ENCODE measurements at places on chromosomes 2 and 18.

DNA sequence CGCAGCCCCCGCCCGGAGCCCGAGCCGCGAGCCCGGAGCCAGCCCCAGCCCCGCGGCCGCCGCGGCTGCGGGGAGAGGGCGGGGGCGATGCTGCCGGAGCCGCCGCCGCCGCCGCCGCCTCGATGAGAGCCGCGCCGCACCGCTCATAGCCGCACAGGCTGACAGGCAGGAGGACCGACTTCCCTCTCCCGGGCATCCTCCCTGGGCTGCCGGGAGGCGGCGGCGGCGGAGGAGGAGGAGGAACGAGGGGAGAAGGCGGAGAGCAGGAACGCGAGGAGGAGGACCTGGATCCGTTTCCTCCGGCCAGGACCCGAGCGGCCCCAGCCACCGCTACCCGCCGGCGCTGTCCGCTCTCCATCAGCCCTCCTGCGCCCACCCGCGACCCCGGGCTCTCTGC, 370 bp downstream of the KLHL29 start:
- no peak for DNase-seq

- DNase-seq, result no peak
Observed at GRCh38 chr2:39922679-39923405, 143.8 kb upstream of the THUMPD2 start.

DNA sequence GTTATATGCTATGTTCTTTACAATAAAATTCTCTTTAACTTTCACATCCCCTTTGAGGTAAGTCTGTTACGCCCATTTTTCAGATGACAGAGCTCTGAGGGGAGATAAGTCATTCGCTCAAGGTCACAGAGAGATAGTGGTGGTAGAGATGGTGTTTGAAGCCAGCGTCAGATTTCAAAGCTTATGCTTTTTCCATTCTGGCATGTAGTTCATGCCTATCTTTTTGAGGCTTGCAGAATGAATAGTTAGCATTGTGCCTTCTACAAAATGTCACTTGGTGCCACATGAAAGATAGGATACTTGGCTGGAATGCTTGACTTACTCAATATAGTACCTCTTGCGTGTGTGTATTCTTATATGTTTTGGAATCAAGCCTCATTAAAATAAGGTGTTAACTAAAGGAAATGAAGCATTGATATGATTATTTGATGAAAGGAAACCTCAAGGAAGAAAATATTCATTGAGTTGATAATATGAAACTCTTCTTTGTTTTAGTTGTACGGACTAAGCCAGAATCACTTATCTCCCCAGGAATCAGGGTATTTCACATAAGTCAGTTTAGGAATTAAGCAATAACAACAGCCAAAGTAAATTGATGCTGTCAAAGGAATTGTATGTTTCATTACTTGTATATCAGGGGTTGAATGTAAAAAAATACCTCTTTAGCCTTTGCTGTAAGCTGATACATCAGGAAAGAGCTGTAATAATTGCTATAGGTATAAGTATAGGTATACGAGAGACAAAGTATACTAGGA, 15.5 kb downstream of the SPATS2L start:
- DNase-seq, result no peak

DNA sequence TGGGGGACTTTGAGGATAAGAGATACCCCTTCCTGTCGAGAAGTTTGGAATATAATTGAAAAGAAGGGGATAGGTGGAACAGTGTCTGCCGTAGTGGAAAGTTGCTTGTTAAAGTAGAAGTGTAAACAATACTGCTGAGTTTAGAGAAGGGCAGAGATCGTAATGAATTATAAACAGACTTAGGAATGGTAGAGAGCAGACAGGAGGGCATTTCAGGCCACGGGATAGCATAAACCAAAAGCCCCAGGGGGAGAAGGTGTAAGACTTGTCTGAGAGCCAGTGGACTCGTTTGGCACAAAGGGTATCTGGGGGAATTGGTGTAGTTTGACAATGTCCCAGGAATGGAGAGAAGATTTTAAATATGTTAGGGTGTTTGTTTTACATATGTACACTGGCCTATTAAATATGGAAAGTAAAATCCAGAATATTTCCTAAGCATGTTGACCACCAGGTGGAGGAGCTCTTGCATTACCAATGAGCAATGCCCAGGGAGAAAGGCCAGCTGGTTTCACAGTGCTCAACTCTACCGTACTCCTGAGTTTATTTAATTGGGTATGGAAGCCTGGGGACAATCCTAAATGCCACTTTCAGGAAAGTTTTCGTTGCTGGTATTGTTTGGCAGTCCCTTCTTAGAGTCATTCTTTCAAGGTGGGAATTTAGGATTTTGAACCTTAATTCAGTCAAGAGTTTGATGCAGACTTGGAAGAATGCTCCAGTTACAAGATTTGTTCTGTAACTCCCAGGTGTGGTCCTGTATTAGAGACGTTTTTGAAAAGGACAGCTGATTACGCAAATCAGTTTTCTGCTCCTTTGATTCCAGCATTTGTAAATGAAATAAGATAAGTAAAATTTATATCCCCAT, 7.5 kb downstream of the COPS8 start:
- no peak for DNase-seq

- DNase-seq, result no peak
Observed at GRCh38 chr18:59621027-59621426, 76.2 kb downstream of the CCBE1 start.

DNA sequence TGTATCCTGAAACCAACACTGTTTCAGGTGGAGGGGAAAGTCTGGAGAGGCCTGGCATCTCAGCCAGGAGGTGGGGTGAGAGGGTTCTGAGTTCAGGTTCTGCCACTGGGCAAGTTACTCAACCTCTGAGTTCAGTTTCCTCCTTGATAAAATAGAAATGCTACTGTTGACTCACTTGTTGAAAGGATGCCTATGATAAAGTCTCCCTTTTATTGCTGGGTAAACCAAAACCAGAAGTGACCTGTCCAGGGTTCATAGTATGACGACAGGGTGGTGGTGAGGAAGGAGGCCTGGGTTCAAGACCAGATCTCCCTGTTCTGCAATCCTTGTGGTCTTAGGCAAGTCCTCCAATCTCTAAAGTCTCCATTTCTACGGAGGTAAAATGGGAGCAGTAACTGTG, 232.7 kb downstream of the PRKCE start:
- DNase-seq, result no peak

- no peak for DNase-seq
Observed at GRCh38 chr18:7740821-7741220, 173.7 kb downstream of the PTPRM start.

DNA sequence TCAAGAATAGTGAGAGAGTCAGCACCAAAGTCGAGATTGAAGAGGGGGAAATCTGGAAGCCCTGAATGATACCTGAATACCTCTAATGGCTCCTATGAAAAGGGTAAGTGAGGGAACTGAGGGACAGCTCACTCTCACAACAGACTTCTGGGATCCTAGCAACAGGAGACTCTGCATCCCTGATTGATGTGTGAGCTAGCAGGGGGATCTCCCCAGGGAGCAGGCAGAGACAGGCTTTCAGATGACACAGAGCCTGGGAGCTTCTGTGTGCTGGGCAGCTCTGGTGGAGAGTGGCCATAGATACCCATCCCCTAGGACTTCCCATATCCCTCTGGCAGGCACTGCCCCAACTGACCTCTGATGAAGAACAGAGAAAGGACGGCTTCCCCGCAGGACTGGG, 206.2 kb downstream of the EXOC6B start:
- DNase-seq, result no peak

- no peak for DNase-seq
Observed at GRCh38 chr2:177631680-177632079, 239.1 kb downstream of the AGPS start.

- no peak for DNase-seq
Observed at GRCh38 chr2:230916218-230916617, 8.8 kb downstream of the GPR55 start.

DNA sequence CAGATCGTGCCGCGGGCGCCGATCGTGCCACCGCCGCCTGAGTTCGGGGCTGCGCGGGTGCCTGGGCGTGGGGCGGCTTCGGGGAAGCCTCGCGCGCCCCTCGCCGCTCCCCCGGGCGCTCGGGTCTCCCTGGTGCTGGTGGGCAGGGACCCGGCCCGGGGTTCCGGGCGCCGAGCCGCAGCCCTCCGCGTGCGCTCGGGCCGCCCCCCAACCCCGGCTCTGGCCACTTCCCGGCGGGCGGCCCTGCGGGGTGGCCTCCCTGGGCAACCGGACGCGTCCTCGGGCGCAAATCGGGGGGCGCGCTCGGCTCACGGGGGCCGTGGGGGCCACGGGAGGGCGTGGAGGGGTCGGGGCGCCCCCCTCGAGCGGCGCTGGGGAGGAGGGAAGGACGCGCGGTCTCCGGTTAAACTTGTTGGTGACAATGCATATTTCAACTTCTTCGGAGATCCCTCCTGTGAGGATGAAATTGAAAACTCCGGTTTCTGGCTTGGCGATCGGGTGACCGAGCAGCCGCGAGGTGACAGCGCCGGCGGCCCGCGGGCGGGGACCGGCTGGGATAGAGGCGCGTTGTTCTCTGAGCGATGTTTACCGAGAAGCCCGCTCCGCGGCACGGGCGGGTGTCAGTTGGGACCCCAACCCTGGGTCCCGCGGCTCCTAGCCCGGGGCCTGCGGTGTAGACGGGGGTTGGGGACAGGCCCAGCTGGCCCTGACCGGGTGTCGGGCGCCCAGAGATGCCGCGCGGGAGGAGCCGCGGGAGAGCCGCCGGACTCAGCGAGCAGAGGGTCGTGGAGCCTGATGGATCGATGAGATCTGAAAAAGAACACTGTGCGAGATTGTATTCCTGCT, 676 bp downstream of the SH3BP4 start:
- no peak for DNase-seq

GRCh38 chr18:9613550-9614400, 584 bp downstream of the PPP4R1 start:
- DNase-seq, result peak; percentile 12

DNA sequence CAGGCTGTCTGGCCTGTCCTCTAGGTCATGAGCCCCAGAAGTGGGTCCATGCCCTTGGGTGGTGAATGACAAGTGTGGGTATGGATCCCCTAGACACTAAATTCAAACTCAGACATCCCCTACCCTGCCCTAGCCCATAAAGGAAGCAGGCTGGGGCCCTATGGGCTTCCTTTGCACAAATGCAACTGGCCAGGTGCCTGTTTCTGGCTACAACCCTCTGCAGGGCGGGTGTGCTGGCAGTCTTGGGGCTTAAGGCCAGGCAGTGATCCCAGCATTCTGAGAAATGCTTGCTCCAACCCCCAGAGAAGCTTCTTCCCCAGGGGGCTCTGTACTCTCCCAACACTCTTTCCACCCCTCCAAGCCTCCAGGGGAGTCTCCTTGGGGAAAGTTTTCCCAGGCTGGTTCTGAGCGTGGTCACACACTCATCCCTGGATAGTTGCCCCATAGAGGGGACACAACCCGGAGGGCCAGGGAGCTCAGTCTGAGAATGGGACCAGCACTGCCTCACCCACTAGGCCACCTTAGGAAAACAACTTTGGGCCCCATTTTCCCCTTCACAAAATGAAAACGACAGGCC, 16.6 kb upstream of the ASPRV1 start:
- no peak for DNase-seq

DNA sequence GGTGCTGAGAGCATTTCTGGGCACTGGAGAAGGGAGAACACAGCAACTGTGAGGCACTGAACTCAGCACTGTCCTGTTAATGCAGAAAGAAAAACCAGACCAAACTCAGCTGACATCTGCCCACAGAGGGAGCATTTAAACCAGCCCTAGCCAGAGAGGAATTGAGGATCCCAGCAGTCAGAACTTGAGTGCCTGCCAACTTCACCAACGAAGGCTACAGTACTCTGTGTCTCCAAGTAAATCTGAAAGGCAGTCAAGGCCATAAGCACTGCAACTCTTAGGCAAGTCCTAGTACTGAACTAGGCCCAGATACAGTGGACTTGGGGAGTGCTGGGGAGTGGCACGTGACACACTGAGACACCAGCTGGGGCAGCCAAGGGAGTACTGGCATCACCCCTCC, 176.2 kb upstream of the ZC3H15 start:
- no peak for DNase-seq

DNA sequence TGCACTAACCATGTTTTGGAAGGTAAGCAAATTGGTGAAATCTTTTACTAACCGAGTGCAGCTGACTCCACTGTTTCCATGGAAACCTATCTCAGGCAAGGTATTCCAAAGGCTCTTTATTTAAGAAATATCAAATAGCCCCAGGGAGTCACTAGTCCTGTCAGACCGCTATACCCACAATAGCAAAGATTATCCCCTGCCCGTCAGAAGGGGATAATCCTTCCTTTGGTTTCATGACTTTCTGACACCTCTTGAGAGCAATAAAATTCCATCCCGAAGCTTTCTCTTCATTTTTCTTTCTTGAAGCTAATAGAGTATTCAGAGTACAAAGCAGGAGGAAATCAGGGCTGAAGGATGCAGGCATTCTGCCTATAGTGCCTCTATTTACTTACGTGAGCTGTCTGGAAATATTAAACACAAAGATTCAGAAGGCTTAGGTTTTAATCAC, 34.7 kb upstream of the MAP2 start:
- no peak for DNase-seq

DNA sequence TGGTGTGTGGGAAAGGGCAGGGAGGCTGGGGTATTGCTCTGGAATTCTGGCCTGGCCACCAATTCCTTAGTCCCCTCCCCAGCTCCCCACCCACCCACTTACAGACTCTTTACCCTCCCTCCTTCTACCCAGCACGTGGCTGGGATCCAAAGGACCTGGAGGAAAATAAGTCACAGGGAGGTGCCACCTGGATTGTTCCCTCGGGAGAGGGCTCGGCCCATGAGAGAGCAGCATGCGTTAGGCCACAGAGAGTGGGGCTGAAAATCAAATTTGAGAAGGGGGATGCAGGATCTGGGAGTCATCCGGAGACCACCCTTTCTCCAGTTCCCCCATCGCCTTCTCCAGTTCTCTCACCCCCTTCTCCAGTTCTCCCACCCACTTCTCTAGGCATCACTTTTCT, 3.0 kb downstream of the ASPRV1 start:
- DNase-seq, result no peak

GRCh38 chr2:20030224-20030623, 17.8 kb upstream of the MATN3 start:
- no peak for DNase-seq

- DNase-seq, result no peak
Observed at GRCh38 chr2:134792186-134792585, 46.2 kb upstream of the ACMSD start.

DNA sequence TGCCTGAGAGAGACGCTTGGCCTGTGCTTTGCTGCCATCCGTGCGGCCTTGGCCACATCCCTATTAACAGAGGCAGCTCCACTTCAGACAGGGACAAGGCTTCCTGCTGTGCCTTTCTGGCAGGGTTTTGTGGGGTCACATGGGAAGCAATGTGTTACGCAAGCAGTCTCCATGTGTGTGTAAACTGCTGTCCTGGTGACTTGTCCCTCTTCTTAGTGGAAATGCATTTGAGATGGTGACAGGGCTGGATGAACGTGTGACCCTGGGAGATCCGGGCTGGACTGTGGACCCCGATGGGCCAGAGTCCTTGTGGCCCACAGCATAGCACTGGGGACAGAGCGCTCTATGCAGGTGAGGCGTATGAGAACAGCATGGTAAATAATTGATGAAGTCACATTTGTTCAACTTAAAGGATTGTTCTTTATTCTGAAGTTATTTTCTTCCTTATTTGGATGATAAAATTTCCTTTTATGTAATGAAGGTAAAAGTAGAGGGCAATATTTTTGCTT, 23.2 kb downstream of the ASB1 start:
- DNase-seq, result no peak

GRCh38 chr18:32378705-32379104, 92.0 kb downstream of the GAREM1 start:
- no peak for DNase-seq
